CMK (cell line): ENCODE measurements at places on chromosomes 4 and X.

- no peak for DNase-seq
These were observed 160.1 kb upstream of the VCX3A start for GRCh38 chrX:6694977-6695376.

DNA sequence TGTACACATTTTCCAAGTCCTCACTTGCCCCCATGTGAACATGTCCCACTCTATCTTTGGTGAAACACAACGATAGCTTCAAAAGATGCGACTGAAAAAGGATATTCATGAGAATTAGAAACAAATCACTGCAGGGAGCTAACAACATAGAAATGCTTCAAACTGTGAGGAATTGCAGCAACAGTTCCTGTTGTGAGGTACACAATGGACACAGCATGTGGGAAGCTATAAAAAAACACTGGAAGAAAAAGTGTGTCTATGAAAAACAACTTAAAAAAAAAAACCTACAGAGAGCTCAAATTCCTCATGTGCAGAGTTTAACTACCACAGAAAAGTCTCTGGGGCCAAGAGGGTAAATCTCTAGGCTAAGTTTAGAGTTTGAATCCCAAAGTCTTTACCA, 51.6 kb upstream of the BLTP1 start:
- DNase-seq: no peak

DNA sequence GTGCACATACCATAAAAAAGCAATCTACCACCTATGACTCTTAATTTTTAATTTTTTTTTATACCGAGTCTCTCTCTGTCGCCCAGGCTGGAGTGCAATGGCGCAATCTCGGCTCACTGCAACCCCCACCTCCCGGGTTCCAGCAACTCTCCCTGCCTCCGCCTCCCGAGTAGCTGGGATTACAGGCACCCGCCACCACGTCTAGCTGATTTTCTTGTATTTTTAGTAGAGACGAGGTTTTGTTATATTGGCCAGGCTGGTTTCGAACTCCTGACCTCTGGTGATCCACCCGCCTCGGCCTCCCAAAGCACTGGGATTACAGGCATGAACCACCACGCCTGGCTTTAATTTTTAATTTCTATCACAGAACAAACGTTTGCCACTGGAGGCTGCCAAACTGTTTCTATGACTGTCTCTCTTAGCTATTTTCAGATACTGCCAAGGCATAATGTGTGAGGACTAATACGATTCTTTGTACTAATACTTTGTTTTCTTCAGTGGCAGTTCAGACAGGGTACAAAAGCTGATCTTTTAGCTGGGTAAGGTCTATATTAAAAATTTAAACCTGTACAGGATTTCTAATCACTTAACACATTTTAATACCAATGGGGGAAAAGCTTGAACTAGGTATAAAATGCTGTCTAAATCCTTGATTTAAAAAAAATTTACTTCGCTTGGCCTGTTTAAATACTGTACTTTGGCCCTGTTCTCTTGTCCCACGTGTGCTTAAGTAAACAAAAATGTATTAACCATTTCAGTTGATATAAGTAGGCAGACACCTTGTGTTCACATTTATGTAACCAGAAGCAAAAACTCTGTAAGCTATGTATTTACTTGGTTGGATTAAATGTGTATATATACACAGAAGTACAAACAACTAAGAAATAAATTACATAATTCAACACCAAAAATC, 2.3 kb downstream of the PGRMC2 start:
- no peak for DNase-seq

DNA sequence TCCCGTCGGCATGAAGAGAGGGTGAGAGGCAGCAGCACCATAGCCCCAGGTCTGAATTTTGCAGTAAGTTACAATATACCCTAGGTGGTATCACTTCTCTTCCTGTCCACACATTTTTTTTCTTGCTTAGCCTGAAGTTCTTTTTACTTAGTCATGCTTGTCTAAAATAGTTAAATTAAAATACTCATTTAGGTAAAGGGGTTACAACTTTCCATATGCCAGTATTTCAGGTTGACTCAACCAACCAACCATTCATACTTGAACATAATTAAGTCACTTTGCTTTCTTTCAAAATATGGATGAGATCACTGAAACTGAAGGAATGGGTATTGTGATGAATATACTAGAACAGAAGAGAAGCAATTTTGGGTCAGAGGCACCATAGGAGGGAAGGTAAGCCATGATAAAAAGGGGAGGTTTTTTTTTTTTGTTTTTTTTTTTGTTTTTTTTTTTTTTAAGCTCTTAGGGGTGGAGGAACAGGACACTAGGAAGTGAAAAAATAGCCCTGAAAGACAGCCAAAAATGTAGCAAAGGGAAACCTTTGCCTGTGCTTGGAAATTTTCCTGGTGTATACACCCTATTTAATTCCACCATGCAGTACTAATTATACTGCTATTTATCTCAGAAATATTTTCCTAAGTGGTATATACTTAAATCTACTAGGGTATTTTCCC, 41.8 kb downstream of the RPS6KA3 start:
- no peak for DNase-seq

DNA sequence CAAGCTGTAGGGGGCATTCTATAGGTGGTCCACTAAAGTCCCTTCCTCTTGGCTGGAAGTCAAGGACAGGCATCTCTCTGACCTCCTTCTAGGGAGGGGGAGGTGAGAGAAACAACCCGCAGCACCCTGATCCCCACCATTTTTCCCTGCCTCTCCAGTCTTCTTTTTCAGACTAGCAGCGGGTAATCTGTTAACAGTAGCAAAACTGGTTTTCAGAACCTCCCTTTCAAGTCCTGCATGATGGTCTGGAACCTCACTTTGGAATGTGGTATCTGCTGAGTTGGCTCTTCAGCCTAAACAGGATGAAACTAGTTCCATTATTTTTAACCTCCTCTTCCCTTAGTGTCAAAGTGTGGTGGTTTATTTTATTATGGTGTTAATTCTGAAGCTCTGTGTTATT, 196.0 kb downstream of the NWD2 start:
- no peak for DNase-seq

DNA sequence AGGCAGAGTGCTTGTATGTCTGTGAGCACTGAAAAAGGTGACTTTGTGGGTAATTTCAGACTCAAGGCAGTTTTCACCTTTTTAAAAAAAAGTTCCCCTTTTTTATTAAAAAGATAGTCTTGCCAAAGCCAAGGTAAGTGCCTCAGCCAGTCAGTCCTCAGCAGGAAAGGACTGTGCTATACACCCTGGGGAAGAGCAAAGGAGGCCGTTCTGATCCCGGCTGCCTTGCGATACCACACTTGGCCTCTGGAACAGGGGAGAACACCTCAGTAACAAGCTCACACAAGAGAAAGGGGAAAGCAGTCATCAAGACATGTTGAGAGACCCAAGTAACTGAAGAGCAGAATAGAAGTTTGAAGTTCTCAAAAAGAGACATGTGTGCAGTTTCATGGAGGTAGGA, 541.7 kb downstream of the BCOR start:
- DNase-seq: no peak

- DNase-seq: no peak
These were observed 66.5 kb downstream of the UCHL1 start for GRCh38 chr4:41323179-41323578.

DNA sequence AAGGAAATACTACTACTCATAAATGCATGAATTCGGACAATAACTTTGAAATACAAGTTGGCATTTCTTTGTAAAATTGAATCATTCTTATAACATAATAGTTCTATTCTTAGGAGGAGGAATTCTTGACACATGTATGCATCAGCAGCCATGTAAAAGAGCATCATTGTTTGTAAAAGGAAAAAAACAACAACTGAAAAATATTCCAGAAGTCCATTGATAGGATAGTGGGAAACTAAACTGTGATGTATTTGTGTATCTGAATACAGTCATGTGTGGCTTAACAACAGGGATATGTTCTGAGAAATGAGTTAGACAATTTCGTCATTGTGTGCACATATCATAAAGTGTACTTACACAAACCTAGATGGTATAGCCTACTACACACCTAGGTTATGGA, 102.0 kb upstream of the SH3RF1 start:
- DNase-seq: no peak

DNA sequence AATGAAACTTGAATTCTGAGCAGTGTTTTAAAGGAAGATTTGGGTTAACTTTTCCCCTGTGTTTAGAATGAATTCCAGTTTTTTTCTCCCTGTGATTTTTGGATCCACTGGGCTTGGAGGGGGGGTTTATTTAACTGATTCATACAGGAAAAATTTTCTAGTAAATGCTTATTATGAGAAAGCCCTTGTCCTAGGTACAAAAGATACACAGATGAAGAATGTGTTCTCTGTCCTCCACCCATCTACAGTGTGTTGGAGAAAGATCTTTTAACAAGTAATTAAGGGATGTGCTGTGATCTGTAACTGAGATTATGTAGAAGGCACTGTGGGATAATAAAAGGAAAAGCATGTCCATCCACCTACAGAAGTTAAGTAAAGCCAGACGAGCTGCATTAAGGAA, 103.9 kb downstream of the STIM2 start:
- no peak for DNase-seq

DNA sequence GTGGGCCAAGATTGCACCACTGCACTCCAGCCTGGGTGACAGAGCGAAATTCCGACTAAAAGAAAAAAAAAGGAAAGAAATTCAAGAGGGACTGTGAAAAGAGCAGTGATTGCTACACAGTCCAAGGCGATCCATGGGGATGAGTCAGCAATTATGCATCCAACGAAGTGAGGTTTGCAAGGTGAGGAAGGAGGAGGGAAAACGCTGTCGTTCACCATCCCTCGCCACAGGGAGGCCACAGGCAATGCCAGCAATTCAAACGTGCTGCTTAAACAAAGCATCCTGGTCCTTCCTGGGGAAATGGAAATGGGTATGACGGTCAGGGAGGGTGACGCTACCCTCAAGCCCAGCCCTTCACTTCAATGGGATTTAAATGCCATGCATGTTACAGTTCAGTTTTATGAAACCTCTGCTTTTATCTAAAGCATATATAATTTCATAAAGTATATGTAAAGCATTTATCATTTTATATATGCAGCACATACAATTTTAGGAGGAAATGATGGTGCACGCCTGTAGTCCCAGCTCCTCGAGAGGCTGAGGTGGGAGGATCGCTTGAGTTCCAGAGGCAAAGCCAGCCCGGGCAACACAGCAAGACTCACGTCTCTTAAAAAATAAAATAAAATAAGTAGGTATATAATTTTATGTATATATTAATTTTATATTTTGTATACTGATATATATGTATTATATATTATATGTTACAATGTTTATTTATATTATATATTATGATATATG, 108.7 kb downstream of the DHRSX start:
- DNase-seq: no peak

DNA sequence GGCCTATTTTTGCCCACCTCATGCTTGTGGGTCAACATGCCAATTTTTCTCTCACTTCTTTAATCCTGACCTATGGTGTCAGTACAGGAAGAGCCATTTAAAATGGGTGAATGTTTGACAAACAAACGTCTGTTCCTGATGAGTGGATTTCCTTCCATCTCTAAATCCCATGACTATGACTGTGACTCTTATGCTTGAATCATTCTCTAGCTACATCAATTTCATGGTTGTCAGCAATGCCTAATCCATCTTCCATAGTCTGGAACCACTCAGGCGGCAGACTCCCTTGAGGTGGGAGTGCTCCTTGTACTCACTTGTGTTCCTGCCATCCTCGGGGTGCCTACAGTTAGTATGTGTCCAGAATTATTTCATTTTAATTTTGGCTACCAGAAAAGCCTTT, 194.9 kb upstream of the RPS6KA3 start:
- no peak for DNase-seq

- DNase-seq: no peak
These were observed 51.2 kb upstream of the RPS6KA3 start for GRCh38 chrX:20317873-20318272.

DNA sequence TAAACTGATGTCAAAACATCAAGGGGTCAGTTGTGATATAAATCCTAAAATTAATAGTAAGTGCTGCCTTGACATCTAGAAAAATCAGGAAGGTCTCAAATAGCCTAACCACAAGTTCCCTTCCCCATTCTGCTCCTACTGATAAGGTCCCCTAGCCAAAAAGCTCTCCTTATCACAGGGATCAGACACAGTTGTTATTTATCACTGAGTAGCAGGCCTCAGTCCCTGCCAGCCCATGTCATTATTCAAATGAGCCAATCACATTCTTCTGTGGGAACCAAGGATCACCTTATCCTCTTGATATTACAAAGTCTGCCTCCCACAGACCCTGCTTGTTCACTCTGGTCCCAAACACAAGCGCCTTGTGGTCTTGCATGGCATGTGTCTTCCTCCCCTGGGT, 23.3 kb upstream of the TMEM255A start:
- DNase-seq: peak; percentile 84

GRCh38 chrX:112774142-112774541, 66.5 kb downstream of the AMOT start:
- no peak for DNase-seq
